ENCODE measurements at places on chromosomes 16 and 17.

GRCh38 chr17:19796457-19796856 is 48.4 kb upstream of the ALDH3A1 start:
- no peak for DNase-seq

DNA sequence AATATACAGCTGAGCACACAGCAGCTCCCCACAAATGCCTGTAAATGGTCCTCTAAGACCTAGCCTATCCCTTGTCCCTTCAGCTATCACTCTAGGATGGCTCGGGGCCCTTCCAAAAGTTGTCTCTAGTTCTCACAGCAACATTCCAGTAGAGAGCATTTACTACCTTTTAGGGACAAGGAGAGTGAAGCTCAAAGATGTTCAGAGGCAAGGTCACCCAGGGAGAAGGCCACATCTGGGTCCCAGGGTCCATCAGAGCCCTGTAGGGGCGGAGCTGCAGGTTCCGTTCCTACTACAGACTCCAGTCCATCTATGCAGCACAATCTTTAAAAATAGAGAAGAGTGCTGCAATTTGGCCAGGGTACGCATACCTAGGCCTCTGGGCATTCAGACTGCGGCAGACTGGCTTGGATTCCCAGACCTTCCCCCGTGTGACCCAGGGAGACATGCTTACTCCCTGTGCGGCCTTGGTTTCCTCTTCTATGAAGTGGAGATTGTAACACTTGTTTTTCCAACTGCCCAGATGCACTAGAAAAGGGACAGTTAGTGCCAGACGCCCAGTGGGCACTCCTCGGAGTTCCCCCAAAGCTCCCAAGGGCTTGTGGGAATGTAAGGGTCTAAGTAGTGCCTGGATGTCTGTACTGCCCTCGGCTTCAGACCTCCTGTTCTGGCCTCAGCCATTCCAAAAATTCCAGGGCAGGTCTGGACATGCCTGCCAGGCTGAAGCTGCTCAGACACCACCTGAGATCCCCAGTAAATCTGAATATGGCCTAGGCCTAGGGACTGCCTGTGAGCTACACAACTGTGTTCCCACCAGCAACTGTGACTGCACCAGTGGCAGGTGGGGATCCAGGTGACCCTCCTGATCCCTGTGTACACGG is 2.5 kb downstream of the SLC12A4 start:
- DNase-seq, result no peak

DNA sequence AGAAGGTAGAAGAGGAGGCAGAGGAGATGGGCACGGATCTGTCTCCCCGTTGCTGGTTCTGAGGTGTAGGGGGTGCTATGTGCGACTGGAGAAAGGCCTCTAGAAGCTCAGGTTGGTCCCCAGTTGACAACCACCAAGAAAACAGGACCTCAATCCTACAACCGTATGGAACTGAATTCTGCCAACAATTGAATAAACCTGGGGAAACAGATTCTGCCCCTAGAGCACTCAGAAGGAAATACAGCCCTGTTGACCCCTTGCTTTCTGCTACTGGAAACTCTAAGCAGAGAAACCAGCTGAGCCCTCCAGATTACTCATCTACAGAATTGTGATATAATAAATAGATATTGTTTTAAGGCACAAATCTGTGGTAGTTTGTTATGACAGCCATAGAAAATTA is 313.0 kb upstream of the GOT2 start:
- DNase-seq, result no peak

GRCh38 chr16:3223913-3224515 is 10.9 kb downstream of the ZNF200 start:
- no peak for DNase-seq

GRCh38 chr17:58249270-58250133 is 11.1 kb downstream of the LPO start:
- peak; percentile 46 for DNase-seq

GRCh38 chr17:14153374-14153773 is 83.3 kb downstream of the CDRT15 start:
- DNase-seq, result no peak

DNA sequence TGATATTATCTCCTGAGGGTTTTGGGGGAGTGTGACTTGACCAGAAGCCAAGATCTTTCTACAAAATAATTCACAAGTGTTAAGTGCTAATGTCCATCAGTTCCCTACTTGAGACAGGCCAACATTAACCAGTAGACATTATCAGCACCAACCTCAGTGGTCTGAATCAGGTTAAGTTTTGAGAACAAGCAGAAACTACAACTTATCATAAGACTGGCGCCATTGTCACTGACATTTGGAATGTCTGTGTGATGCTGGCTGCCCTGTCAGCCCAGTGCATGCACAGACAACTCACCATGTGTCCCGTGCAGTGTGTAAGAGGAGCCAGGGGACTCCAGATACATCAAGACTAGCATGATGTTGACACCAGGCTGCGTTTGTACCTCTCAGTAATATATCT is 76.8 kb downstream of the CCDC182 start:
- no peak for DNase-seq

DNA sequence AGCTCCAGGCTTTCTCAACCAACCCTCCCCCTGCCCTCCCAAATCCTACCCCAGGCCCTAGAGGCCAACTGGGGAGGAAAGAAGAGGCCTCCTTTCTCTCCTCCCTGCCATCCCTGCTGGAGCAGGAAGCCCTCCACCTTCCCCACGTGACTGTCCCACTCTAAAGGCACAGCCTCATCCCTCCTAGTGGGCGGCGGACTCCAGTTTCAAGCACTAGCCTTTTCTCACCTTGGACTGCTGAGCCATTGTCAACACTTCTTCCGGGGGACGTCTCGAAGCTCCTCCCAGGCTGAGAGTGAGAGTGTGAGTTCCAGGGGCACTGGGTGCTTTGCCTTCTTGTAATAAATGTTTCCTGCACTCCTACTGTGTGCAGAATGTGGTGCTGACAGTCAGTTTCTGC is 21.4 kb upstream of the IRX6 start:
- DNase-seq, result no peak

DNA sequence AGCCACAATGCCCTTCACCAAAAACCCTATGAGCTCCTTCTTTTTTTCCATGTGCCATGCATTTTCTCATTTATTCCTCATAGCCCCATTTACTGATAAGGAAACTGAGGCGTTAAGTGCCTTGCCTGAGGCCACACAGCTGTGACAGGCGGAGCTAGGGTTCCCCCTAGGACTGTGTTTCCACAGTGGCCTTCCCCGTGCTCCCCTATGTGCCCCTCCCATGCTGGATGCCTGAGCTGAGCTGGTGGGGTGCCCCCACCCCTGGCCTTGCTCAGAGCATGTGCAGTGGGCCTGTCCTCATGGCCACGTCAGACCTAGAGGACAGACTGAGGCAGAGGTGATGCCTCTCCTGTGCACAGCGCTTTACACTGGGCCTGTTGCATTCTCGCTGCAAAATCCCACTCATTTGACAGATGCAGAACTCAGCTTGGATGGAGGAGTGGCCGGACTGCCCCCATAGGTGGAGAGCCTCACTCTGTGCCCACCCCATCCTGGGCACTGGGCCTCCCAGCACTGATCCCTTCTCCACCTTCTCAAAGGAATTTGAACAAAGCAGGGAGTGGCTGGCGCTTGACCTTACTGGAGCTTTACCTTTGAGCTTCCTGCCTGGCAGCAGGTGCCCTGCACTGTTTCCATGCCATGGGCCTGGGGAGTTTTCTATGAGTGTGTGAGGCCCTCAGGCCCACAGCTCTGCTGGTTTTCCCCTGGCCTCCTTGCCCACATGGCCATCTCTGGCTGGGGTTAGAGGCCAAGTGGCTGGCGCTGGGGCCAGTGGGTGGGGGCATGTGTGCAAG is 2.6 kb downstream of the MAP2K3 start:
- no peak for DNase-seq
